ENCODE measurements at places on chromosomes 1 and 21. TPM values are rescaled to one million over a fixed set of nuclear protein-coding genes. Genes with fewer than 3 reads are reported as not detected.

DNA sequence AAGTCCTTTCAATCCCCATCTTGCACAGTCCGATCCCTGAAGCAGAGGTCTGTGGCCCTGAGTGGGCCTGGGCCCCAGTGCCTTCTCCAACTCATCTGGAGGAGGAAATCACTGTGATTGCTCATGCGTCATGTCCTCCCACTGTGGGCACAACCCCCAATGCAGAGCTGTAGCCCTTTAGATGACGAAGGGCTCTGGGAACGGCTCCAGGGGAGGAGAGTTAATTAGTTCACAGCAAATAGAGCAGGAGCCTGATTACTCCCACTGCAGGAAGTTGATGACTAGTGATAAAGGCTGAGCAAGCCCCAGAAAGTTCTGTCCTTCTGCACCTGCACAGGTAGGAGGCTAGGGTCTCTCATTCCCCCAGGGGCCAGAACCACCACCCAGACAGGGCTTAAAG lies 111.5 kb downstream of the CCDC185 start:
- no peak for DNase-seq

- no peak for DNase-seq
These were observed 37.0 kb downstream of the F3 start for GRCh38 chr1:94504601-94505000.

DNA sequence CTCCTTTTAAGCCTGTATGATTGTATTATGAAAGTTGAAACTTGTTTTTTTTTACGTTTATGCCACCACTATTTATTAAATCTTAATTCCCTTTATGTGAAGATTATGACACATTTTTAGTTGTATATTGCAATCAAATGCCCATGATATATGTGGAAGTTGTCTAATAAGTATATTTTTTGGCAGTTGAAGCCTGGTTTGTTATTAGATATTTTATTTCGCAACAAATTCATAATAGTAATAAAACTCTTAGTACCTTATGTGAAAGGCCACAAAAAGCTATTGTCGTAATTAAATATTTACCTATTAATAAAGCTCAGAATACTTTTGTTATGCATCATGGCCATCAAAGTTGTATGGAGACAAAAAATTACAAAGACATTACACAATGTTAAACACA lies 386.8 kb downstream of the NCAM2 start:
- DNase-seq: no peak

DNA sequence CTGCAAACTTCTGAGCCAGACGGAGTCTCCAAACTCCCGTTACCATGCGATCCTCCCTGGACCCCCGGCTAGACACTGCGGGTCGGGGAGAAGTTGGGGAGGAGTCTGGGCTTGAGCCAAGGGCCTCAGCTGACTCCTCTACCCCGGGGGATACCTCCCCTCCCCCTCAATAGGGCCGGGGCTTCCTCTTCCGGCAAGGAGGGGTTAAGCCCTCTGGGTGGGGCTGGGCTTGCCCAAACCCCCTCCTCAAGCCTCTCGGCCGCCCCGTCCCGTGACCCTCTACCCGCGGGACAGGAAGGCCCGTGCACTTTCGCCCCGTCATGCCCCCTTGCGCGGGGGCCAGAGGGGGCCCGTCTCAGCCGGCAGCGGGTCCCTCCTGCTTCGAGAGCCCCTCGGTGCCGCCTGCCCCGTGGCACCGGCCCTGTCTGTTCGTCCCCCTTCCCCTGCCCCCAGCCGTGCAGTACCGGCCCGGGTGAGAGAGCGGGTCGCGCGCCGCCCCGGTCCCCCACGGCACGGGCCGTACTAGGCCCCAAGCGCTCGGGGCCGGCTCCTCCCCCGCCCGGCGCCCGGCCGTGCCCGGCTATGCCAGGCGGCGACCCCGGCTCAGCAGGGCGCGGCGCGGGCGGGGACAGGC lies 652 bp downstream of the ARL8A start:
- DNase-seq: no peak

GRCh38 chr1:52727956-52728656 lies 1.9 kb downstream of the ZYG11B start:
- DNase-seq: no peak

DNA sequence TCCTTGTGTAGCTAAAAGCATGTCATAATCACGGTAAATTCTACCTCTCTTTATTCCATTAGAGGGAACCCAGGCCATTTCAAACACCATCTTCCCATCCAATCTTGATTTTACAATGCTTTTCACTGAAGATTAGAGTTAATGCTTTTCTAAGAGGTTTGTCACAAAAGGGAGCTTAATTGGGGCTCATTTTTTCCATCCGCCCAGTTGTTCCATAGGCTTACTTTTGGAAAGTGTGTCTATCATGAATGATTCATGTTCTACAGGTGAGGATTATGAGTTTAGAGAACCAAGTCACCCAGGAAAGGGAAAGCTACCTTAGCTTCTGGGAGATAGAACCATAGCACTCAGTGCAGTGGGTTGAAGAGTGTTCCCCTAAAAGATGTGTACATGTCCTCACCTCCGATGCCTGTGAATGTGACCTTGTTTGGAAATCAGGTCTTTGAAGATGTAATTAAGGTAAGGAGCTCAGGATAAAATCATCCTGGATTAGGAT lies 286.9 kb upstream of the RUNX1 start:
- DNase-seq: peak; percentile 21

DNA sequence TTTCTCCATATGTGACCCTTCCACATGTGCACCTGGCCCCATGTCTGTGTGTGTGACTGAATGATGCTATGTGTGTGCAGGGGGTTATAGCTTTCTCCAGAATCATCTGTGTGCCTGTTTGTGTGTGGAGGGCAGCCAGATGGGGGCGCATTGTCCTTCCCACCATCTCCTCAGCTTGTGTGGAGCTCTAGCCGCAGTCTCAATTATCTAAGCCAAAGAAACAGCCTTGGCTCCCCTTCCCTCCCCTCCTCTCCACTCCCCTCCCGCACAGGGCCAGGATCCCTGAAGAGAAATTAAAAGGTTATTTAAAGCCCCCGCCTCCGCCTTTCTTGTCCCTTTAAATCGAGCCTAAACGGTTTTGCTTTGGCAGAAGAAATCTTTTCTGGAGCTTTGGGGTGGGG lies 1.8 kb upstream of the DMBX1 start:
- DNase-seq: no peak

GBP7 gene
- total RNA-seq: not detected

DNAJC16 gene
- total RNA-seq: 13.0 TPM

DNA sequence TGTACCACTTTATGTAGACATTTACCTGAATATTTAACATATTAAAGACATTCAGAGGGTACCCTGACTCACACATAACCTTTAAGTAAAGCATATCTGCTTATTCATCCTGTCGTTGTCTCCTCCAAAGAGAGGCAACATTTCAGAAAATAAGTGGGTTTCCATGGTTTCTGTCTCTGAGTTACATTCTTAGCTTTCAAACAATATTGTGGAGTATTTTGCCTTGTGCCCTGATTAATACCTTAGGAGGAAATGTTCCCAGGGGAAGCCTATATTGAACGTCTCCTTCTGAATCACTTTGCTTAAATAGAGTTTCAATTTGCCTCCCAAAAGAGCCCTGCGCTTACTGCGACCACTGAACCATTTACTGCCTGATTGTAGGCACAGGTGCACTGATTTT lies 26.1 kb downstream of the PALMD start:
- no peak for DNase-seq

DNA sequence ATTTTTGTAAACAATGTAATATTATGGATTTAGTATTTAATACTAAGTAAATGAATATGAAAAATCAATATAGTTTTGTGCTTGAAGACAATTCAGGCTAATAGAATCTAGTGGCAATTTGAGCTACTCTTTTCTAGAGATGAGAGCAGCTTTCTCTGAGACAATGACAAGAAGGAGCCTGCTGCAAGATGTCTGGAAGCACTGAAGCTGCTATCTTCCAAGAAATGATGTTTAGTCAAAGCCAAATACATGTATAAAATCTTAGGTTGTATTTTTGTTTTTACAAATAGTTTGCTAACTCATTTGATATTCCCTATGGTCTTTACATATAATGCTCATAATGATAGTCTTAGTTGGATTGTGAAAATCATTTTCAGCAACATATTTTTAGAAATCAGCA lies 103.9 kb upstream of the COL24A1 start:
- no peak for DNase-seq

DNA sequence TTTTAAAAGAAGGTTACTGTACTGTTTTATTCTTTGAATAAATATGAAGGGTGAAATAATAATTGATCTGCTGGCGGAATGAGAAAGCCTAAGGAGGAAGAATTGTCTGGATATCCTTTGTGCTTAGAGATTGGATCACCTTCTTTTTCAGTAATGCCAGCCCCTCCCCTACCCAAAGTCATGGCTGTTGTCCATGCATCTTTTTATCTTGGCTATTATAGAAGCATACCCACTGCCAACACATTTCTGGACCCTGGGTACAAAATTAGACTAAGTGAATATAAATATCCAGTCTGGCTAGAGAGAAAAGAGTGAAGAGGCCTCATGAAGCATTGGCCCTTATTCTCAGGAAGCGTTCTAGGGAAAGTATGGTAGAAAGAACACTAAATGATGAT lies 28.1 kb downstream of the AK4 start:
- DNase-seq: no peak

S100A3 gene
- total RNA-seq: 2.1 TPM

DNA sequence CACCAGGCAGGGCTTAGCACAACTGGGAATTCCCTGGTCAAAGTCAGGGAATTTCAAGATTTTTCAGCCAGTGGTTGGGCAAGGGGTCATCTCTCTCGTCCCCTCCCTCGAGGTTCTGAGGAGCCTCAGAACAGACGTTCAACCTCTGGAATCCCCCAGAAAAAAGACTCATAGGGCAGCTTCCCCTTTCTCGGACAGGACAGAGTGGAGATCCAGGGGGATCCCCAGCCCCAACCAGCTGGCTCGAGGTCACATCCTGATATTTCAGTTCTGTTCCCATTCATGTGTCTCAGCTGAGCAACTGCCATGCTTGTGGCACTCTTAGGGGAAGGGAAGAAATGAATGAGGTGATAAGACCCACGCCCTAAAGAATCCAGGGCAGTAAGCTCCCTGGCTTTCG lies 4.9 kb upstream of the LAD1 start:
- DNase-seq: no peak

DDI2 gene
- 17.2 TPM for total RNA-seq

AADACL4 gene
- total RNA-seq: not detected

- no peak for DNase-seq
These were observed 86.1 kb downstream of the RRAGC start for GRCh38 chr1:38773483-38773882.

LELP1 gene
- not detected for total RNA-seq

SERPINC1 gene
- total RNA-seq: not detected

- no peak for DNase-seq
These were observed 29.5 kb upstream of the CLSTN1 start for GRCh38 chr1:9853249-9853595.

- DNase-seq: no peak
These were observed 19.7 kb upstream of the SELE start for GRCh38 chr1:169753549-169753948.

DNA sequence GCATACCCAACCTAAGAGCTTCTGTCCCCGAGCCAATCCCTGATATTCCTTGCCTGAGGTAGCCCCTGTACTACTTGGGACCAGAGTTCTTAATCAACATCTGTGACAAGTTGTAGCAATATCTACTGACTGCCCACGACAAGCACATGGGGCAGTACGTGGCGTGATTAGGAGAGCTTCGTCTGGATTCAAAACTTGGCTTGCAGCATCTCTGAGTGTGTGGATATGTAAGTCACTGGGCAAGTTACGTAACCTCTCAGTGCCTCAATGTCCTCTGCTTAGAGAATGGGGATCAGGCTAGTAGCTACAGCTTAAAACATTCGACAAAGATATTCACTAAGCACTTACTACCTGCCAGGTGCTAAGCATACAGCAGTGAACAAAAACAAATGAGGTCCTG lies 5.0 kb downstream of the HSPG2 start:
- DNase-seq: no peak

DNA sequence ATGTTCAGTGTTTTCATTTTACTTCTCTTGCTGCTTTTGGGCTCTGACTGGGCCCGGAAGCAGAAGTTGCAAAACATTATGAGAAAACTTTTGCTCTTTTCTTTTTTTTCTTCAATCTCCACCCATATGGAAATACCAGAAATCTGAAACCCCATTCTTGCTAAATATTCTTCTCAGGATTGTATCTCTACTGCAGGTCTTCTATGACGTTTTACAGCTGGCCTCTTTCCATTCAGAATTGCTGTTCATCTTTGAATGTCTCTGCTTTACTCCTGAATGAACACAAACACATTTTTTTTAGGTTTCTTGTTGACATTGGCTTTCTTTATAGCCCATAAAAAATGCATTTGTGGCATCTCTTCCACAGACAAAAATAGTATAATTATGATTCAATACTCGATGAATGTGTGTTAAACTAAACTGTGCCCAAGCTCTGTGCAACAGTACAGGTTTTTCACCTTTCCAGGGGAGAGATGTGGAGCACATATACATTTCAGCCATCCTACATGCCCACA lies 18.8 kb downstream of the PTPRC start:
- no peak for DNase-seq
